ENCODE measurements at places on chromosomes 12 and 14.
A peak's percentile ranks its signal among the peaks of the same experiment; 100 is the strongest.

GRCh38 chr14:72925171-72925759, 999 bp upstream of the DCAF4 start:
- no peak for DNase-seq

DNA sequence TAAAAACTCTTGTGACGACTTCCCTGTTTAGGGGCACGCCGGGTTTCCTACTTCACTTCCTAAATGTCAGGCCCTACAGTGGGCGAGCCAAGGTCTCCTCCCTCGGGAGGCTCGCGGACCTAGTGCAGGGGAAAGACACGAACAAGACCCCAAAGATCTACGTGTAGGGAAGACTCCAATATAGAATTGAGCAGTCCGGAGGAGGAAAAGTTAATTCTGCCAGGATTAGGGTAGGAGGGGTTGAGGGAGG, 564 bp downstream of the ATXN3 start:
- no peak for DNase-seq

DNA sequence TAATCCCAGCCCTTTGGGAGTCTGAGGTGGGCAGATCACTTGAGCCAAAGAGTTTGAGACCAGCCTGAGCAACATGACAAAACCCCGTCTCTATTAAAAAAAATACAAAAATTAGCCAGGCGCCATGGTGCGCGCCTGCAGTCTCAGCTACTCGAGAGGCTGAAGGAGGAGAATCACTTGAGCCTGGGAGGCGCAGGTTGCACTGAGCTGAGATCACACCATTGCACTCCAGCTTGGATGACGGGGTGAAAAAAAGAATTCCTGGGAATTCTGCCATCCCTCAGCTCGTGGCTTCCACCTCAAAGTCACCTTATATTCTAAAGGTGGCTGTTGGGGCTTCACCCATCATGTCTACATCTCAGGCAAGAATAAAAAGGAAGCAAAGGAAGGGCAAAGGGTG, 12.9 kb downstream of the BCL2L14 start:
- DNase-seq, result no peak

DNA sequence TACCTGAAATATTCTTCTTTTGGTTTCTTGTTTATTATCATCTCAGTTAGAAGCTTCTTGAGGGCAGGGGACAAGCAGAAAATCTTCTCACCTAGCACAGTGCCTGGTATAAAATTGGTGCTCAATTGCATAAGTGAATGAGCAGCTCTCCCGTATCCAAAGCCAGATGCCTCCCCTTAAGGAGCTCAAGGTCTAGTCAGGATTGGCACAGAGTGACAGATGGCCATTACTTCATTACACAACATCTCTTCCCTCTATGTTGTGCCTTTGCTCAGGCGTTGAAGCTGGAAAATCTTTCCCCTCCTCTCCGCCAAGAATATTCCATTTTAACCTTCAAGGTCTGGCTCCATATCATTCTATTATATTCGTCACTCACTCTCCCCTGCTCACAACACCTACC, 3.6 kb downstream of the SLC4A8 start:
- peak; percentile 57 for DNase-seq

DNA sequence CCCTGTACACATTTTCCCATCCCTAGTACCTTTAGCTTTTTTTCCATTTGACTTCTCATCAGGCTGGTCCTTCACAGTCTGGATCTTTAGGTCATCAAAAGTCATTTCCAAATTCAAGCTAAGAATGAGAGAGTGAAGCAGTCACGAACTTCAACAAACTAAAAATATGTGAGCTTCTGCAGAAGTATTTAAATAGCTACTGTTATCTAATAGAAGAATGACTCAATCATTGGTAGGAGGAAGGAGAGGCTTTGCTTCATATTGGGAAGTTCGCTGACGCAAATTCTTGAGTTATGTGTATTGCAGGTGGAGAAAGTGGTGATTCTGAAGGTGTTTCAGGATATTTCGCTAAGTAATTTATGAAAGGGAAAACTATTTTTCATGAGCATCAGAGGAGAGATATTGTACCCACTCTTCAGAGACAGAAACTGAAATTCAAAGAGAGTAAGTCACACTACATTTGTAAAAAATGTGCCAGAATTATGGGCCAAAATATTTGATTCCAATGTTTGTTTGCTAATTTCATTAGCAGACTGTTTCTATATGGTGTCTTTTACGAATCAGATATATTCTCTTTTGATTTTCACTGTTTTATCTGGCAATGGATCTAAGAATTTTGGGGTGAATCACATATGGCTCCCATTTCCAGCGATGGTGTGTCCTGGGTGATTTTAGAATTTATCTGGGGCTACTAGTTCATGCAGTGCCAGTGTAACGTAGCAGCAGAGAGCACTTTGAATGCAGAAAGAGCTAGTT, at the start of gene OLR1:
TSS of gene OLR1 (minus strand) at position 160 of the 756 bp plus-strand sequence. CDS start at position 105, 55 bp downstream.
- DNase-seq, result no peak

GRCh38 chr12:13375583-13376345, 179.2 kb downstream of the EMP1 start:
- no peak for DNase-seq

GRCh38 chr12:133233006-133233405, 2.7 kb downstream of the ANHX start:
- peak; percentile 14 for DNase-seq

GRCh38 chr14:20436363-20436755, 393 bp upstream of the KLHL33 start:
- no peak for DNase-seq

GRCh38 chr12:131536337-131536736, 174.6 kb upstream of the SFSWAP start:
- no peak for DNase-seq

DNA sequence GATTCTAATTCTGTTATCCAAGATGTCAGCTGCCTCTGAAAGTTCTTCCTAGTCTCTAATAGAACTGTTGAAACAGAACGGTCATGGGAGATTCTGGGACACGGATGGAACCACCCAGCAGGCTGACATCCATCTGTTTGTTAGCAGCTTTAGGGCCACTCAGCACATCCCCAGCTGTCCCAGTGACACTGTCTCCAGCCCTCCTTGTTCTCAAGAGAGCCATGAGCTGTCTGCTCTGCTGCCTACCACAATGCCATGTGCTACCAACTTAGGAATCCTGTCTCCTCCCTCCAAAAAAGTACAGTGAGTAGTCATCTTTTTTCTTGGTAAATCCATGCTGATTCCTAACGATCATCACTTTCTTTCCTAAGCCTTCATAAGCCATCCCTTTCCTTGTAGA, 130.5 kb downstream of the ZFP36L1 start:
- no peak for DNase-seq

Measured in D341Med (cell line).